ENCODE measurements at places on chromosomes 1 and 21.

DNA sequence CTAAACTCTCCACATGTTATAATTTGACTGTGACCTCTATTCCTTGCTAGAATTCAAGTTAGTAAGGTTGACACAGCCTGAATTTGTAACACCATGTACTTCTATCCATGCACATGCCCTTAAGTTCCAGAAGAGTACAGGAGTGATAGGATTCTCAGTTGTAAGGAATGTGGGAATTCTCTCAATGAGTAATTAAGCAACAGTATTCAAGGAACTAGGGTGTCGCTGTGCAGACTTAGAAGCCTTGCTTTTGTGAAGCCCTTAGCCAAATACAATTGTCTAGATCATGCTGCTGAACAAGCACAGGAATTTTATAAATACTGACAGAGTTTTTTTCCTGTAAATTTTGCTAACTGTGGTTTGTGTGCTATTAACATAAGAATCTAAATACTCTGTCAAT lies 276.3 kb upstream of the PTBP2 start:
- DNase-seq: no peak

DNA sequence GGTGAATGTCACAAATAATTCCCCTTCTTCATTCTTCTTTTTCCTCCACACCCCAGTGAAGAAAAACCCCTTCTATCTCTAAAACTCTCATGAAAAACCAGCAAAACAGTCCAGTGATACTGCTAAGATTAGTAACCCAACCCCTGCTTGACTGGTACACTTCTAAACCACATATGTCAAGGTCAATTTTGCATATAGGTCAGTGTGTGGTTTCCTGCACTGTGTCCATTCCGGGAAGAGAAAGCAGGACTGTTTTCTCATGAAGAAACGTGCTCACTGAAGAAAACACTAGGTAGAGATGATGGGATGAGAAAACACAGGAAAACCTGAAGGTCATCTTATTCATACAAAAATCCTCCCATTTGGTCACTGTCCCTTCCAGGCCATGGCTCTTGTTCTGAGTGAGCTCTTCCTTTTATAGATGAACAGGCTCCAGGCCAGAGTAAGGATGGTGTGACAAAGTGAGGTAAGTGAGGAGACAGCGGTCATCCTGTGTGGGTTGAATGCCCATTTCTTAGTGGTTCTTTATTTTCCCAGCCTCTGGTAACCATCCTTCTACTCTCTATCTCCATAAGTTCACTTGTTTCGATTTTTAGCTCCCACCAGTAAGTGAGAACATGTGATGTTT lies 122.7 kb downstream of the FASLG start:
- no peak for DNase-seq

DNA sequence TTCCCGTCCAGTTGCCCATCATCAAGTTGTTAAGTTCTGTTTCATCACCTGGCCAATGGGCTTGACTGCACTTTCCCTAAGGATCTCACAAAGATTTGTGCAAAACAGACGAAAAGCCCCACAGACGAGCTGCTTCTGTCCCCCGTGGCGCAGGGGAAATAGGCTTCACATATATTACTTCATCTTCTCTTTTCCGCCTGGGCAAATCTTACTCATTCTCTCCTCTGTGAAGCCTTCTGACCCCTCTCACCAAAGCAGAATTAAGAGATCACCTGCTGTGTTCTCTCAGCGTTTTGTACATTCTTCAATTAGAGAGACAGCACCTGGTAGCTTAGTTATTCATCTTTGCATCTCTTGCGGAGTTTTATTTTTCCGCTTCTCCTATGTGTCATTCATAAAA lies 129.8 kb downstream of the IGSF21 start:
- no peak for DNase-seq

- DNase-seq: no peak
Measured at GRCh38 chr1:54804471-54805132, 3.5 kb upstream of the TTC22 start.

GRCh38 chr1:224245188-224245587 lies 62.1 kb downstream of the DEGS1 start:
- no peak for DNase-seq

DNA sequence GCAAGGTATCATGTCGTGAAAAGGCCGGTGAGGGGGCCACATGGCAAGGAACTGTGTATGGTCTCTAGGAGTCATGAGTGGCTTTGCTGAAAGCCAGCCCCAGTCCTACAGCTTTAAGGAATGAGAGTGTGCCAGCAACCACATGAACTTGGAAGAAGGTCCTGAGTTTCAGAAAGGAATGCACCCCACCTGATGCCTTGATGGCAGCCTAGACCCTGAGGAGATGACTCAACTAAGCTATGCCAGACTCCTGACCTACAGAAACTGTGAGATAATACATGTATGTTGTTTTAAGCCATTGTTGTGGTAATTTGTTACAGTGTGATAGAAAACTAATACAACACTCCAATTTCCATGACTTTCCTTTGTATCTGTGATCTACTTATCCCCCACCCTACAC lies 33.5 kb upstream of the AKT3 start:
- DNase-seq: no peak

GRCh38 chr1:228214921-228215662 lies 7.2 kb downstream of the OBSCN start:
- no peak for DNase-seq

DNA sequence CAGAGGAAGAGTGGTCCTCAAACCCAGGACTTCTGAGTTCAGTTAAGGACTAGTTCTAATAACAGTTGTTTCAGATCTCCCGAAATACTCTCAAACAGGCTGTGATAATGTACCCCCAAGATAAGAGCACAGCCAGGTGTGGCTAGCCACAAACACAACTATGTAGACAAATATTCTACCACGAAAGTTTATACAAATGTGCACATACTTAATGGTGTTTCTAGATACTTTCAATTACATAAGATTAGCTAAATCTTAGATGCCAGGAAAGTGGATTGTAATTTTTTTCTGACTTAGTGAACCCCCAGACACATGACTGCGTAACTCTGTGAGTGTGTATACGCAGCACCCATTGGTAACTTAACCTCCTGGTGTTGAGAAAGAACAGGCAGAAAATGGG lies 270.0 kb downstream of the USP25 start:
- no peak for DNase-seq

DNA sequence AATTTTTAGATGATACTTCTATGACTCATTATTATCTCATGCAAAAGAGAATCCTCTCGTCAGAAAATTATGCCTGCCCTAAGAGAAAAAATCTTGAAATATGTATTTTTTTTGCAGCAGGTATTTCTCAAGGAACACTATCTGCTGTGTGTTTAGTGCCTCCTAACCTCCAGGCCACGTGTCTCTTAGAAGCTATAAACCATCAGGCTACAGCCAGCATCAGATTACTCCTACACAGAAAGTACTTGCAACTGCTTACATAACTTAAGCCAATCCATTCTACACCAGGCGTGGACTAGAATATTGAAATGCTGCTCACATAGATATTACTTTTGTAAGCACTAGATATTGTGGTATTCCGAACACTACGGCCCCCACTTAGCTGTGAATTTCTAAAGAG lies 933.4 kb downstream of the PLA2G4A start:
- no peak for DNase-seq

DNA sequence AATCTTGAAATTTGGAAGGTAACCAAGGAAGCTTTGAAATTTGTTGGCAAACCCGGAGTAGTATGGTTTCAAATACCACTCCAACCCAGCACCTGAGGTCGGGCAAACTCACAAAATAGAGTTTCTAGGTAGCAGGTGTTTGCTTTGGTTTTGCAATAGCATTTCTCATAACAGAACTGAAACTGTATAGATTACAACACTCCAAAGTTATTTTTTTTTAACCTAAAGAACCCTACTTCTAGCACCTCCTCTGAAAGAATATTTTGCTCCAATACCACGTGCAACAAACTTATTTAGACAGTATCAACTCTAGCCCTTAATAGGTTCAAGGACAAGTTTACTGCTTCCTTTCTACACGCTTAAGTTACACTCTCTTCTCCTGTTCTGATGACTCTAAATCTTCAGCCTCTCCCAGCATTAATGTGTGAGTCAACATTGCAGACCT lies 178.5 kb upstream of the FMN2 start:
- no peak for DNase-seq

DNA sequence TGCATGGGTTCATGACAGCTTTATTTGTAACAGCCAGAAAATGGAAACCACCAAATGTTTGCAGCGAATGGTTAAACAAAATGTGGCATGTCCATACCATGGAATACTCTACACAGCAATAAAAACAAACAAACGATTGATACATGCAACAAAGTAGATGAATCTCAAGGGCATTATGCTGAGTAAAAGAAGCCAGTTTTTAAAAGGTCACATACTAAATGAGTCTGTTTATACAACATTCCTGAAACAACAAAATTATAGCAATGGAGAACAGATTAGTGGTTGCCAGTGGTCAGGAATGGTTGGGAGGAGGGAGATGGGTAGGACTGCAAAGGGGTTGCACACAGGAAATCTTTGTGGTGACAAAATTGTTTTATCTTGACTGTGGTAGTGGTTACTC lies 202.4 kb upstream of the UBE2U start:
- no peak for DNase-seq

DNA sequence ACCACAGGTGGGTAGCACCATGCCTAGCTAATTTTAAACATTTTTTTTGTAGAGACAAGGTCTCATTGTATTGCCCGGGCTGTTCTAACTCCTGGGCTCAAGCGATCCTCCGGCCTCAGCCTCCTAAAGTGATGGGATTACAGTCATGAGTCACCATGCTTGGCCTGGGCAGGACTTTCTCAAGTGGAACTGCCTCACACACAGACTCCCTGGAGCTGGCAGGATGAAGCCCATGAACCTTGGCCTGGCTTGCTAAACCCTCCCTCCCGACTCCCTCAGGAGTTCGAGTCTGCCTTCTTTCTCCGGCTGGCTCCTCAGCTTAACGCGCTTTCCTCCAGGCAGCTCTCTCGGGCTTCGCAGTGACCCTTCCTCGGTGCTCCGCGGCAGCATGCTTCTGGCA lies 7.7 kb upstream of the ECE1 start:
- DNase-seq: no peak

DNA sequence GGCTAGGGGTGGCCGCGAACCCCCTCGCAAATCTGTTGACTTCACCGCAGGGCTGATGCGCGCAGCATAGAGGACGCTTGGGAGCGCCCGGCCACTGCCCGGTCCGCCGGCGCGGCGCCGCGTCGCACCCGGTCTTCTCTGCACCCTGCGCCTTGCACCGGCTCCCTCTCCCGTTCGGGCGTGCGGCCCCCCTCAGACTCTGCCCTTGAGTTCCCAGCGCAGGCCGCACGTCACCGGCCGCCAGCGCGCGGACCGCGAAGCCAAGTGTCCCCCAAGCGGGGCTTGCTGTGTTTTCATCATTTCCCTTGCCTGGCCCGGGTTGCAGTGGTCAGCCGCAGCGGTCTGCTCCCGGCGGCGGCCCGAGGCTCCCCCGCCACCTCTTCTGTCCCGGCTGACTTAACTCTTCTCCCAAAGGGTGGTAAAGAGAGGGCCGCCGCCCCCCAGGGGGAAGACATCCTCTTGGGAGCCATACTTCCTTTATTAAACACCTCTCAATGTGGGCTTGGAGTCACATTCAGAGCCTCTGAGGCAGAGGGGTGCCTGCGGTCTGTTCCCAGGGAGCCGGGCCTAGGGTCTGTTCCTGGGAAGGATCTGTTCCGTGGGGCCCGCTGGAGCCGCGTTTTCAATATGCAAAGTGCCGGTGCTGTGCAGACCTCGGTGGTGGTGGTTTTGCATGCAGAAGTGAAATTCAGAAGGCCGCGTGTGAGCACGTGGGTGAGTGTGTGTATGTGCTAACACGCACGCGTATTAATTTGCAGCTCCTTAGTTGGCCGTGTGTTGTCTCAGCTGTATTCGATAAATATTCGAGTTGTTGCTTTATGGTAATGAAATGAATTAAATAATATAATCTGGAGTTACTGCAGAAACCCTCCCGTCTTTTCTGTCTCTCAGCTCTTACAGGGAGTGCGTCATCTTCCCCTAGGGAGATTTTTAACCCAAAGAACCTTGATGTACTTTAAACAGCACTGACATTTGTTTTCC lies 17.6 kb downstream of the PBX1 start:
- no peak for DNase-seq

GRCh38 chr1:154689083-154689482 lies 81.1 kb upstream of the ADAR start:
- no peak for DNase-seq

DNA sequence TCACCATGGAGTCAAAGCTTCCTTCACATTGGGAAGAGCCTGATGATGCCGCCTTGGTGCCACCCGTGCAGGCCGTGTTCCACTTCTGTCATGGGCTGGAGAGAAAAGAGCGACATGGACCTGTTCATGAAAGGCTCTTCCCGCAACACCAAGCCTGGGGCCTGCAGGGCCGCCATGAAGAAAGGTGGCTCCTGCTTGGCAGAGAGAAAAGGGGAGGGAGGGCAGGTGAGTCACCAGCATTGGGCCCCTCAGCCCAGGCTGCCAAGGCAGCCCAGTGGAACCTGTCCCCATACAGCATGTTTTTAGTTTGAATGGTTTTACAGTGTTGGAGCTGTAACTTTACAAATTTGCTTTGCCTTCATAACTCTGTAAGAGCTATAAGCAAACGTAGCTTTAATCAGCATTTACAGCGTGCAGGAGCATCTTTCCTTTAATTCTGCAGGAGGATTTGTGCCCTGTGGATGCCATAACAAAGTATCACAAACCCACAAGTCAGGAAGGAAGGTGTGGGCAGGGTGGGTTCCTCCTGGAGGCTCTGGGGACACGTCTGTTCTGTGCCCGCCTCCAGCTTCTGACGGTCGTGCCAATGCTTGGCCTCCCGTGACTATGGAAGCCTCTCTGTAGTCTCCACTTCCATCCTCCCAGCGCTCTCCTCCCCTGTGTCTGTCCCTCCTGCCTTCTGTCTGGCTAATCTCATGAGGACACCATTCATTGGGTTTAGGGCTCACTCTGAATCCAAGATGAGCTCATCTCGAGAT lies 49.1 kb downstream of the RIPK4 start:
- no peak for DNase-seq

- no peak for DNase-seq
Measured at GRCh38 chr1:58861506-58861905, 77.7 kb upstream of the JUN start.

GRCh38 chr1:46473991-46474390 lies 15.6 kb upstream of the DMBX1 start:
- no peak for DNase-seq

- DNase-seq: no peak
Measured at GRCh38 chr1:163250382-163250974, 47.8 kb upstream of the RGS5 start.

DNA sequence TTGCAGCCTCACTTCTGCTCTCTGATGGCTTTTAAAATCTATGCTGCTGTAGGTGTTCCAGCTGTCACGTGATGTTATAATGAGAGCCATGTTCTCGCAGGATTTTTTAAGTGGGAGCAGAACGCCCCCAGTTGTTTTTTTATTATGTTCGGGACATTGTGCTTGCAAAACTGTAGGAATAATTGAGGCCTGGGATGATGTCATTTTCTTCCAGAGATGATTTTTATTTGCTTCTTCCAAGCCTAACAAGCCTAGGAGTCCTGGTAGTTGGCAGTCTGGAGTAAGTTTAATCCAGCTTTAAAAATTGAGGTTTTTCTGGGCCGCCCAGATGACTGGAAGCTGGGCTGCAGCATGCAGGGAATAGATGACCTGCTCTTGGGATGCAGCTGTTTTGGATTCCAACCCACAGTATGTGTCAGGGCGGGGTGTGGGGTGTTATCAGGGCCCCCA lies 34.6 kb upstream of the CHIT1 start:
- no peak for DNase-seq

Measured in GM12892 (cell line).